COLO829 (cell line): ENCODE measurements at places on chromosomes 3 and 15.

- no peak for DNase-seq
Measured at GRCh38 chr3:16928386-16929132, 43.8 kb downstream of the PLCL2 start.

DNA sequence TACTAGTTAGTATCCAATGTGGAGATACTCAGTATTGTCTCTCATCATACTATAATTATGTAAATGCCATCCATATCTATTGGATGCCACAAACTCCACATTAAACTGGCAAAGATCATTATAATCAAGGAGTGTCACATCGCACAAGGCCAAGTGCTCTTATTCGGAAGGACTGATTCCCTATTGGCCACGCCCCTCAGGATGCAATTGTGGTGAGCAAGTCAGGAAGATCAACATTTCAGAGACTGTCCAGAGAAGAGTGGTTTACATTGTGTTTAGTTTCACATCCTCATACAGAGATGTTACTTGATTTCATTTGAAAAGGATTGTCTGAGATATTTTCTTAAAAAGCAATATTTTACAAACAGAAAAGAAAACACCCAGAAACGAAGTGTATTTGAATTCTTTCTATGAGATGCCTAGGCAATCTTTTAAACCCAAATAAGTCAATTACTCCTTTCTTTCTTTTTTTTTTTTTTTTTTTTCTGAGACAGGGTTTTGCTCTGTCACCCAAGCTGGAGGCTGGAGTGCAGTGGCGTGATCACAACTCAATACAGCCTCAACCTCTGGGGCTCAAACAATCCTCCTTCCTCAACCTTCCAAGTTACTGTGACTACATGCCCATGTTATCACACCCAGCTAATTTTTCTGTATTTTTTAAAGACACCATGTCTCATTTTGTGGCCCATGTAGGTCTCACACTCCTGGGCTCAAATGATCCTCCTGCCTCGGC is 369.1 kb downstream of the RBMS3 start:
- peak; percentile 23 for DNase-seq

- no peak for DNase-seq
Measured at GRCh38 chr3:132522353-132522752, 74.7 kb upstream of the ACKR4 start.

GRCh38 chr3:194084284-194084683 is 51.7 kb upstream of the HES1 start:
- DNase-seq: no peak

DNA sequence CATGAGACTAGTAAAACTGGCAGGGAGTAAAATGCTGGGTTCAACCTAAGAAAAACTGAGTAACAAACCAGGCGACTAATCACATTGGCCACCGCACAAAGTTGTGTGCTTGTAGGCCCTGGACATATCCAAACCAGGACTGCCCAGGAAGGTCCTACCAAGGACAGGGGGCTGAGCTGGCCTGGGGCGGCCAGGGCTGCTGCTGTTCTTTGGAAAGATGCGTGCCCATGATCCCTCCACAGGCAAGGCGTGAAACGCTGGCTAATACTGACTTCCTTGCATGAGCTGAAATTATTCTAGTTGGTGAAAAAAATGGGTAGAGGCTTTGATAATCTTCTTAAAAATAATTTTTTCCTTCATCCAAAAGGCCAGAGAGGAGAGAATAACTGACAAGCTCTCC is 56.9 kb upstream of the ADCY5 start:
- no peak for DNase-seq

DNA sequence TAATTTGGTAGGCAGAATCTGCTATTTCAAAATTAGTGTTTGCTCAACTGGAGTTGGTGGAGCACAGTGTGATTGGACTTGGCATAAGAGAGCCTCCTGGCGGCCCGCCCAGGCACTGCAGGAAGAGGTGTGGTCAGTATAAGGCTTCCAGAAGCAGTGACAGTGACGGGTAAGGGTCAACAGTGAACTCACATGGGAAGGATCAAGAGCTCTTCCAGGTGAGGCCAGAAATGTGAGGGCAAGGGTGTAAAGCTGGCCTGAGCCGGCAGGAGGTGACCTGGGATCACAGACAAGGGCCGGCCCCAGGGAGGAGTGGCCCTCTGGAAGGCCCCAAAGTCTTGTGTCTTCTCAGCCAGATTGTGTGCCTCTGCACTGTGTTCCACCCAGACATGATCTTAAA is 93.2 kb upstream of the RNF7 start:
- peak; percentile 46 for DNase-seq

DNA sequence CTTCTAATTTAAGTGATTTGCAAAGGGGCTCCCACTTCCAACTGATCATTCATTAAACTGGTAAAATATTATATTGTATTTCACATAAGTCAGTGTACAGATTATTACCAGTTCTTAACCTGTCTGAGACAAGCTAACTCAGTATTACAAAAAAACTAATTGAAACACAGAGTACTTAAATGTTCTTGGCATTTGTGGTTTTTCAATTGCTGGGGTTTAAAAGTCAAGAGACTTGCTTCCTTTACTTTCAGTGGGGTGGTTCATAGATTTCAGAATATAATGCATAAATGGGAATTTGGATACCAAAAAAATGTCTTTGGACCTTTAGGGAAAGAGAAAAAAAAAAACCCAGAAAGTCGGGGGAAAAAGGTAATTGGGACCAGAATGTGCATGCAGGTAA is 85.0 kb downstream of the ATP10A start:
- no peak for DNase-seq

GRCh38 chr15:55827204-55827603 is 84.3 kb upstream of the PRTG start:
- DNase-seq: peak; percentile 26

- no peak for DNase-seq
Measured at GRCh38 chr3:161695811-161696210, 199.2 kb downstream of the OTOL1 start.

DNA sequence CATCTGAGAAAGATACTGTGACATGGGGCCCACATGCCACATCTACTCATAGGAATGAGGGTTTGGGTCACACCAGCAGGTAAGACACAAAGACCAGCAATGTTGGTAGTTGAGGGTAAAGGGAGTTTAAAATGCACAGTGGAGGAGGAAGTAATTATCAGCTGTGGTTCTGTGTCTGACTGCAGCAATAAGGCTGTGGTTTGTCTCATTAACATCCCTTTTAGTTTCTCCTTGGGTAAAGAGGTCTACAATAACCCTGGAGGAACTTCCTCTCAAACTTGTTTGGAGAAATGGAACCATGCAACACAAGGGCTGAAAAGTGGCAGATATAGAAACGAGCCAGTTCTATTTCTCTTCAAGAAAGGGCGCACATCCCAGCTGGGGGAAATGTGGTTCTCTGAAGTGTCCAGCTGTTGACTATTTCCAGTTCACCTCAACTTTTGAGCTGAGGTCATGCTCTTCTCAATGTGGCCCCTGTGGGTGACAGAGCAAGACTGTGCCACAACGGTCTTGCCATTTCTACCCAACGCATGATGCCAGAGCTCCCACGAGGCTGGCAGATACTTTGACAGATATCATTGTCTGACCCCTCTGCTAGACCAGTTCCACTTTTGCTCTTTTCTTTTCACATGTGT is 234.3 kb downstream of the SQOR start:
- DNase-seq: no peak

- no peak for DNase-seq
Measured at GRCh38 chr15:47041301-47041700, 676.0 kb upstream of the SEMA6D start.
